ENCODE measurements at places on chromosomes 6 and 20.

DNA sequence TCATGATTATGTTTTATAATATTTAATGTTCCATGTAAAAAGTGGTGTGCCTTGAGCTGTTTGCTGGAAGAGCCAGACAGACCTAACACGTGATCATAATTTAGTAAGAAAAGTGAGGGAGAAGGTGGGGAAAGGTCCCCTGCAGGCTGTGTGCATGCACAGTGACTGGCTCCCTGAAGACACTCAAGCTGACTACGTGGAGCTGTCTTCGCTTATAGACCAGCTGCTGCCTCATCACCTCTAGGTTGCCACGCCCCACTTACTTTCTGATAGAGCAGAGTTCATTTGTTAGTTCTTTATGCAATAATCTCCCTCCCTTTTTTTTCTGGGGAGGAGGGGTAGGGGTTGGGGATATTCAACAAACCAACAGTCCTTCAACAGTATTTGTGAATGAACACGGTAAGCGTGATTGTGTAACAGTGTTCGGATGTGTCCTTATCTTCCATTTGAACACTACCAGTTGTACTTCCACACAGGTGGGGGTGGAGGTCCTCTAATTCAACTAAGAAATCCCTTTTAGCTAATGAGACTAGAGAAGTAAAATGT, 157.3 kb downstream of the BACH2 start:
- DNase-seq = no peak

DNA sequence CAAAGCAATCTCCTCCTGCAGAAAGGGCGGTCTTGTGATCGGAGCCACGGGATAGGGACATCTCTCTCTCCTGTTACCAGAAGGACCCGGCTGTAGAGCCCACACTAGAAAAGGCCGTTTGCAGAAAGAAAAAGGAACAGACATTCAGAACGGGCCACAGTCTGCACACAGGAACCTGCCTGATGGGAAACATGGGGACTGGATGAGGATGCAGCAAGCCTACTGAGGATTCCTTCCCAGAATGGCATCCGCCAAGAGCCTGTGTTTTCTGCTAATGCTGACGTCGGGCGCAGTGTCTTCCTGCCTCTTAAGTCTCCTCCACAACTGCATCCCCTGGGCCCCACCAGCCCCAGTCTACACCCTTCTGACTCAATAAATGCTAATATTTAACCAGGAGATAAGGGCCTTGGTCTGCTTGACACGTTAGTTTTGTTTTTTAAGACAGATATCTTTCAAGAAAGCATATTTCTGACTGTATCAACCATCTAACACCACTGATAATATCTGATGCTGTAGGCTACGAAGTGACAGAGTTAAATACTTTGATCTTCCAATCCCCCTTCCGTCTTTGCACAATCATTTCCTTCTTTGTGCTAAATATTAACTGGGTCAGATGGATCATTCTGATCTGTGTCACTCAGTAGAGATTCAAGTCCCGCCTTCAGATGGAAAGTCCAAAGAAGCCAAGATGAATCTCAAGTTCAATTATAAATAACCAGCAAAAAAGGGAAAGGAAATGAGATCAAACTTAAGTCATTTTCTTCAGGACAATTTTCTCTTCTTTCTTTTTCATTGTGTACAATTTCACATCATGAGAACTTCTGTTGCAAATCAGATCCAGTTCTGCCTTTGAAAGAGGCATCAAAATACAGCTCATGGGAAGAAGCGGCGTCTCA, 20.7 kb downstream of the FAM50B start:
- DNase-seq = no peak

DNA sequence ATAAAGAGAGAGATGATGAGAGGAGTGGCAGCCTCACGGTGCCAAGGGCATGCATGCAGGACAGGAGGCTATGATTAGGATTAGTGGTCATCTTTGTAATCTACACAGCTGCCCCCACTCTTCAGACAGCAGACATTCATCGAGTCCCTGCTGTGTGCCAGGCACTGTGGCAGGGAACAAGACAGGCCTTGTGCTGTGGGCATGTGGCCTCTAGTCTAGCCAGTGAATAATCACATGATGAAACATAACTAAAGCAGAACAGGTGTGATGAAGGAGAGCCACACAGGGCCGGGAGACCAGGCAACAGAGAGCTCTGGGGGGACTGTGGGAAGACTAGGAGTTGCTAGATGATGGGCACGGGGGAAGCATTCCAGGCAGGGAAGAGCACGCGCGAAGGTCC, 22.2 kb downstream of the TOX2 start:
- DNase-seq = no peak

- no peak for DNase-seq
Observed at GRCh38 chr20:22993823-22994222, 41.3 kb upstream of the SSTR4 start.

- DNase-seq = no peak
Observed at GRCh38 chr20:9660236-9660868, 146.0 kb downstream of the LAMP5 start.
